Activated CD8-positive, alpha-beta memory T cell treated with anti-CD3 and anti-CD28 coated beads, Interleukin-2, amount 50 U/mL, for 48 hours (primary cell): ENCODE measurements at places on chromosomes 3 and 15.

DNA sequence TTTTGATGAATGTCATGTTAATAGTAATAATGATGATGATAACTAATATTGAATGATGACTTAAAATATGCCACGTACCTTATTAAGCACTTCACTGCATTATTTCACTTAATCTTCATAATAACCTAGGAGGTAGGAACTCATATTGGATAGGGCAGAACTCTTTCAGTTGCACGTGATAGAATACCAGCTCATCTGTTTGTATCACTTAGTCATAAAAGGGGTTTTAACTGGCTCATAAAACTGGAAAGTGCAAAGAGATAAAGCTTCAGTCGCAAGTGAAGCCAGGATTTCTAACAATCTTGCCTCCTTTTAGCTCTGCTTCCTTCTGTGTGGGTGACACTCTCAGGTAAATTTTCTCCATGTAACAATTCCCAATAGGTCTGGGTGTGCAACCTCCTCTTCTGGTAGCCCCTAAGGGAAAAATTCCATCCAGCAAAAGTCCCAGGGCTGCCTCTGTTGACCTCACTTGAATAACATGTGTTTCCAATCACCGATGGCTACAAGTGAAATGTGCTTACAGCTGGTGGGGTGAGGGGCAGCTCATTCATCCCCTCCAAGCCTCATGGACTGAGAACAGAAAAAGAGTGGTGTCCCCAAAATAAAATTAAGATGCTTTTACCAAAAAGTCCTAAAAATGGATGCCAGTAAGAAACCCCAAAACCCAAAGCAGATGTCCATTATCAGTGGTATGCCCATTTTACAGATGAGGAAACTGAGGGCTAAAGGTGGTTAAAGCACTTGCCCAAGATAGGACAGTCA is 9.3 kb downstream of the GXYLT2 start:
- no peak for DNase-seq

DNA sequence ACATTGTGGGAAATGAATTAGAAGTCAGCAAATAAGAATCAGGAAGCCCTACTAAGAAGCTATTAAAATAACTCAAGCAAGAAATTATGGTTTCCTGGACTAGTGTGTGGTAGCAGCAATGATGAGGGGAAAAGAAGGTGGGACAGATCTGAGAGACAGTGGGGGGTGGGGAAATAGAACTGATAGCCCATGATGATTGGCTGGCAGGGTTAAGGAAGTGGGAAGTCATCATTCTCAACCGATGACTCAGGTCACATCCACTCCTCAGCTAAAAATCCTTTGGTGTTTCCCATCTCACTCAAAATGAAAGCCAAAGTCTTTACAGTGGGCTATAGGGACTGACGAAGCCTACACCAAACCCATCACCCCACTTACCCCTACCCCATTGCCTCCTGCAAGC is 153.9 kb upstream of the ARHGEF26 start:
- DNase-seq: no peak

DNA sequence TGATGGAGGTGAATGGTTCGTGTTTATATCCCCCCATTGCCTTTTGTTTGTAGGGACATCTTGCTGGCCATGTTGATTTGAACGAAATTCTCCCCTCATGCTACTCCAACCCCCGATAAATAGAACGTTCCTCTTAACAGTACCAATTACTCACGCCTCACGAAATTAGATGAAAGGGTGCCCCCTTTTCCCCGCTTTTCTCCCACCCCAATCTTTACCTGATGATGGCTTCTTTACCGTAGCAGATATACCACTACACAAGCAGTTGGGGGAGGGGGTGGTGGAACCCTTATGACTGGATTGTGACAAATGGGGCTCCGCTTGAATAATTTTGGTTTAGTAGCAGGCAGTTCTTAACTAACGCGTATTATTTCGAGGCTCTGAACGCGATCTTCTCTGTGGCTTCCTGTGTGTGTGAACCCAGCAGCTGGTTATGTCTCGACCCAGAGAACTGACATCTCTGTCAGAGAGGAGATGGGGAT is 1.1 kb downstream of the PIAS1 start:
- peak; percentile 66 for DNase-seq

DNA sequence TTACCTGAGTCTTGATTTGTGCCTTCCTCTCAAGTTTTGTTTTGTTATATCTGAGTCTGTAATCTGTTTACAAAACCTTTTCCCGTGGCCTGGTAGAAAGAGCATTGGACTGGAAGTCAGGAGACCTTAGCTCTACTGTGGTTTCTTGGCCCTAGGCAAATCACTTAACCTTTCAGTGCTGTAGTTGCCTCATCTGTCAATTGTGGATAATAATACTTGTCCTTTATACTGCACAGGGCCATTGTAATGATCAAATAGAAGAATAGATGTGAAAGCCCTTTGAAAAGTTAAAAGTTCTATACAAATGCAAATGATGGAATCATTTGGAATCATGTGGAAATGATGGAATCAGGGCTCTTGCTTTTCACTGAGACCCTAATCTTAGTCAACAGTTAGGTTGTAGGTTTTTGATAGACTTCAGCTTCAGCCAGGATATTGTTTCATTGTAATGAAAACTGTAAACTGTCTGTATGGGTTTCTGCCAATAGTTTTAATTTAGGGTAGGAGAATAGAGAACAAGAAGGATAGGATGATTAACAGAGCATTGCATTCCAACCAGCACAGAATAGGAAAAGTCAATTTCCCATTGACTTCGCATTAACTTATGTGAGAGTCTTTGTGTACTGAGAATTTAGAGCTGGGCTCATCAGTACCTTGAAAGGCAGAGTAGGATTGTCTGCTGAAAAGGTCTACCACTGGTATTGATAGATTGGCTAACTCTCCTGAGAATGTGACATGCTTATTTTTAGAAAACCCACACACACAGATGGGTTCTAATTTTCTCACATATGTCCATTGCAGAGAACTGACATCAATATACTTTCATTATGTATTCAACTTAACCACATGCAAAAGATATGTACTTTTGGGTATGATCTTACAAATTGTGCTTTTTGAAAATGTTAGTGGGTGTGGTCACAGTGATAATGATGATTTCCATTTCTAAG is 21.8 kb downstream of the MAP2K5 start:
- no peak for DNase-seq

- DNase-seq: no peak
Observed at GRCh38 chr3:62554264-62554799, 181.0 kb upstream of the FEZF2 start.
